ENCODE measurements at places on chromosomes 5 and 9. TPM values are rescaled to one million over a fixed set of nuclear protein-coding genes. Genes with fewer than 3 reads are reported as not detected.

DNA sequence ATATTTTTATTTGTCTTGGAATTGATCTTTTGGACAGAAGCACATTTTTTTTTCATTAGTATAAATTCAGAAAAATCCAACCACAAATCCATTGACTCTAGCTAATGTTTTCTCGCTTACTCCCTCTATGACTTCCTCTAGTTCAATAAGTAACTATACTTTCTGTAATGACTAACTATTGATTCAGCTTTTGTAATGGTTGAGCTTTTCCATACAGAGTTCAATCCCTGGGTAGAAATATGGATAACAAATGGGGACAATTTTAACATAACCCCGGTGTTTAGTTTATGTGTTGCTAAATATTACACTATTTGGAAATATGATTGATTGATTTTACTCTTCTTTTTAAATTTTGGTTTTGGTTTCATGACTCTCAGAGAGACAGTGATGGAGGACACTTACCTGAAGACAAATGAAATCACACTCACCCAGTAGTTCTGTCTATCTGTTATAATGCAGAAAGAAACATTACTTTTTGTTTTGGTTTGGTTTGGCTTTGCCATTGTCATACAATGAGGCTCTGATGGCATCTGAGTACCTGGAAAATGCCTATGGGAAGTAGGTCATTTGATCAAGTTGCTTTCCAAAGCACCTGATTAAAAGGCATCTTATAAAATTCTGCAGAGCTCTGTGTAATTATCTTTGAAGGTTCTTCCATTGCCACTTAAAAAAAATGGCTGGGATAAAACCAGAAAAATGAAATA lies 309.7 kb upstream of the MPDZ start:
- DNase-seq = no peak

GRCh38 chr5:132205385-132206125 lies 22.1 kb downstream of the P4HA2 start:
- DNase-seq = no peak

The GPR151 gene
- not detected for total RNA-seq

DNA sequence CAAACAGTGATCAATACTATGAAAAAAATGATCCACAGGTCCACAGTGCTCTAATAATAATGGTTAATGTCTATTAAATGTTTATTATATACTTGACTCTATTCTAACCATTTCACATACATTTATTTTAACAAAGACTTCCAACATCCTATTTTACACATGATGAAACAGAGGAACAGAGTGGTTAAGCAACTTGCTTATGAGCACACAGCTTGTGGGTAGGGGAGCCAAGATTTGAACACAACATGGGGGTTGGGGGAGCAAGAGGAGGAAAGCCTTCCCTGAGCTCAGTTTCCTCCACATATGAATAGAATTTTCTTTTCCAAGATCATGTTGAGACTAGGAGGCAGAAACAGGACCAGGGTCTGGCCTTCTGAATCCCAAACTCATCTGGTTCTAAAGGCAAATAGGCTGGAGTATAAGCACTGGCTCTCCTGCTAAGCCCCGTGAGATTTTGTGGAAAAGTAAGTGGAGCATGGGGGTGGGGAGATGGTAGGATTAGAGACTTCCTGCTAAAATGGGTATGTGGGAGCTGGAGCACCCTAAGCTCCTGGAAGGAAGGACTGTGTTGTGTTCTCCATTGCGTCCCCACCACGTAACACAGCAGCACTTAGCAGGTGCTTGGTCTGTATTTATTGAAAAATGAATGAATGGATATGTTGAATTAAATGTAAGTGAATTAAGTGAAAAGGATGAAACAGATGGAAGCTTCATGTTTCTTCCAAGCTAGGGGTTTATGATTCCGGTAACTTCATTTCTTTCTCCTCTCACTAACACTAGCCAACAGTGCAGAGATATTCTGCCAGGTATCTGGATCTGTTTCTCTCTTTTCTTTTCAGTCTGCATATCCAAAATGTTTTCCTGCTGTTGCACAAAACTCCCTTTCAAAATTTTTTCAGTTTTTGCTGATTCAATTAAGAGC lies 26.9 kb upstream of the GALNT10 start:
- DNase-seq = no peak

GRCh38 chr9:133769511-133770075 lies 31.4 kb upstream of the SARDH start:
- peak; percentile 63 for DNase-seq

The PCDHAC1 gene
- total RNA-seq = 0.36 TPM

- no peak for DNase-seq
These were observed 290.1 kb upstream of the CDH9 start for GRCh38 chr5:27328480-27328879.

The SPATA6L gene
- 3.8 TPM for total RNA-seq

DNA sequence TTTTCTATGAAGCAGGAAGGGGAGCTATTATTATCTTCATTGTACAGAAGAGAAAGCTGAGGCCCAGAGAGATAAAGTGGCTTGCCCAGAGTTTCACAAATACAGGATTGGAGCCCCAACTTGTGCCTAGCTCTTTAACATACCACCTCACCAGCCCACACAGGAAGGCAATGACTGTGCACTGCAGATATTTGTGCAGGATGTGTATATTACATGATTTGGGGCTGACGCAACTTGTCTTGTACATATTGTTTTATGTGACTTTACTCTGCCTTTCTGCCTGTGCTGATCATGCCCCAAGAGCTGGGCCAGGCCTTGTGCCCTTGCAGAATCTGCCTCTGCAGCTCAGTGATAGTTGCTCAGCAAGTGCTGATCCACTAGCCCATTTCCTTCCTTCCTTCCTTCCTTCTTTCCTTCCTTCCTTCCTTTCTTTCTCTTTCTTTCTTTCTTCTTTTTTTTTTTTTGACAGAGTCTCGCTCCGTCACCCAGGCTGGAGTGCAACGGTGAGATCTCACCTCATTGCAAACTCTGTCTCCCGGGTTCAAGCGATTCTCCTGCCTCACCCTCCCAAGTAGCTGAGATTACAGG lies 106.6 kb upstream of the TBCA start:
- DNase-seq = no peak

DNA sequence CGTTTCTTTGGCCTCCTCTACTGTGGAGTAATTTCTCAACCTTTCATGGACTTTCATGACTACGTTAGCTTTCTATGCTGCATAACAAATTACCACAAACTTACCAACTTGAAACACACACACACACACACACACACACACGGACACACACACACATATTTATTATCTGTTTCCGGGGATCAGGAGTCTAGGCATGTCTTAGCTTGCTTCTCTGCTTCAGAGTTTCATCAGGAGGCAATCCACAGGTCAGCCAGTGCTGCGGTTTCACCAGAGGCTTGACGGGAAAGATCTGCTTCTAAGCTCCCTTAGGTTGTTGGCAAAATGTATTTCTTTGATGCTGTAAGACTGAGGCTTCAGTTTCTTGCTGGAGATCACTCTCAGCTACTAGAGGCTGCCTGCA lies 59.0 kb upstream of the C9orf72 start:
- no peak for DNase-seq

GRCh38 chr5:14256756-14257393 lies 113.7 kb downstream of the TRIO start:
- no peak for DNase-seq

- no peak for DNase-seq
These were observed 408.0 kb upstream of the SLC30A5 start for GRCh38 chr5:68685863-68686262.

GRCh38 chr9:109411798-109412352 lies 86.2 kb downstream of the PTPN3 start:
- no peak for DNase-seq

The SOHLH1 gene
- not detected for total RNA-seq

DNA sequence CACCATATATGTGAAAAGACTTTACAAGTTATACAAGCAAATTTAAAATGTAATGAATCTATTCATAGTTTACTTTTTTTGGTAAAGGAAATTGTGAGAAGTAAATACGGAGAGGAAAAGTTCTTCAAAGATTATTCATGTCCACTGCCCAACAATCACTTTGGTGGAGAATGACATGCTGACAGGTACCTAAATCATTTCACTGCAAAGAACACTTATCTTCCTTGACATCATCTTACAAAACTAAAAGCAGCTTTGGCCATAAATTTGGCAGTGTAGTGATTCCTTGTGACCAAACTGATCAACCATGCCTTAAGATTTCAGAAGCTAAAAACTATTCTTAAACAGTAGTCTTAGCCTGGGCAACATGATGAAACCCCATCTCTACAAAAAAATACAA lies 42.5 kb downstream of the GOLPH3 start:
- no peak for DNase-seq

DNA sequence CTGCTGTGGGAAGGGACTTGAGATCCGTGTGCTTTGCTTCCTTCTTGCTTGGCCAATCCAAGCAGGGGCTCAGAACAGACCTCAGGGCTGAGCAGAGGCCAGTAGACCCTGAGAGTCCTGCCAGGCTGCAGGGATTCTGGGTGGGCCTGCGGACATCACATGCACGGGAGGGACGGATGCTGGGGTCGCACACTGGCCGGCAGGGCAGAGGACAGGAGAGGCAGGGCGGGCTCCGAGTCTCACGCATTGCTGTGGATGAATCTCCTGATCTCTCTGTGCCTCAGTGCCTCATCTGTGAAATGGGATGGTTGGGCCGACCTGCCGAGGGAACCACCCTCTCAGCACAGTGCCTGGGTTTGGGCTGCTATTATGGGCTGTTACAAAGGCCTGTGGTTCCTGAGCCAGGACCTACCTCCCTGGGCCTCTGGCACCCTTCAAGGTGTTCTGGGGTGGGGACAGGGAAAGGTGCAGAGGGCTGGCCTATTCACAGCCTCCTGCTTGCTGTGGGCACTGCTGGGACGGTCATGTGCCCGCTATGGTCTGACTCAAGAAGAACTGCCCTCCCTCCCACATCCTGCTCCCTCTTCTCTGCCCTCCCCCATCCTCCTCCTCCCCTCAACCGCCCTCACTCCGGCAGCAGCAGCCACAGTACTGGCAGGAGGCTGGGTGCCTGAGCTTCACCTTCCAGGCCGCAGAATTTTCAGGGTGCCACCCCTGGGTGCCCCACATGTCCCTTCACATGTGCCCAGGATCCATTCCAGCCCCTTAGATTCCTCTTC lies 43.3 kb downstream of the NCS1 start:
- peak; percentile 59 for DNase-seq

The IFNA2 gene
- not detected for total RNA-seq

GRCh38 chr9:104769655-104770054 lies 5.7 kb downstream of the NIPSNAP3B start:
- DNase-seq = no peak

- no peak for DNase-seq
These were observed 203.9 kb upstream of the CDH9 start for GRCh38 chr5:27242258-27242626.

- DNase-seq = no peak
These were observed 39.2 kb upstream of the EQTN start for GRCh38 chr9:27336126-27336525.

DNA sequence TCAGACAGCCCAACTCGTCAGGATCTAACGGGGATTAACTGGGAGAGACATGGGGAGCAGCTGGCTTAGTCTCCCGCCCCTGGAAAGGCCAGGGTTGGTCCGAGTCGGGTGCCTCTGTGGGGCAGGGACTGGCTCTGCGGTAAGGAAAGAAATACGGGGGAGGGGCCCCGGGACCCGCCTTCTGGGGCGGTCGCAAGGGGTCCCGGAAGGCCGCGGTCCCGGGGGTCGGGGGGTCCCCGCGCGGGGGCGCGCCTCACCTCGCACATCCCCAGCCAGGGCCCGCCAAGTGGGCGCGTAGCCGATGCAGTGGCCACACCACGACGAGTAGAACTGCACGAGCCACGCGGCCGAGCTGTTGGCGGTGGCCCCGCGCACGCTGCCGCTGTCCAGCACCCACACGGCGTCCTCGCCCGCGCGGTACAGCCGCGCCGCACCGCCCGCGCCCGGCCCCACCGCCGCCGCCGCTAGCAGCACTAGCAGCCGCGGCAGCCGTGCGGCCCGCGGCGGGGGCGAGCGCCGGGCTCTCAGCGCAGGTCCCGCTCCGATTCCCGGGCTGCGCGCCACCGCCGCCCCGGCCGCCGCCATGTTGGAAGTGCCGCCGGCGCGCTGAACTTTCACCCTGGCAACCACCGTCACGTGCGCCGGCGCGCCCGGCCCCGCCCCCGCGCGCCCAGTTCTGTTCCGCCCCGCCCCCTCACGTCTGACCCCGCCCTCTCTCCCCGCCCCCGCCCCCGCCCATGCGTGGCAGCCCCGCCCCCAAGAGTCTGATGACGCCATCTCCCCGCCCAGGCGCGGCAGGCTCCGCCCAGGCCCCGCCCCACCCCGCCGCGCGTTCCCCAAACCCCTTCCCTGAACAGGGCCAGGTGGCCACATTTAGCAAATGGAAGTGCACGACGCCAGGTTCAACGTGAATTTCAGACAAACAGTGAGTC lies at the start of gene QSOX2:
Gene QSOX2, minus strand, starts transcription at position 594 of the 932 bp plus-strand sequence. Its CDS starts 9 bp downstream, at position 585.
- peak; percentile 94 for DNase-seq

The FRRS1L gene
- 1.9 TPM for total RNA-seq

DNA sequence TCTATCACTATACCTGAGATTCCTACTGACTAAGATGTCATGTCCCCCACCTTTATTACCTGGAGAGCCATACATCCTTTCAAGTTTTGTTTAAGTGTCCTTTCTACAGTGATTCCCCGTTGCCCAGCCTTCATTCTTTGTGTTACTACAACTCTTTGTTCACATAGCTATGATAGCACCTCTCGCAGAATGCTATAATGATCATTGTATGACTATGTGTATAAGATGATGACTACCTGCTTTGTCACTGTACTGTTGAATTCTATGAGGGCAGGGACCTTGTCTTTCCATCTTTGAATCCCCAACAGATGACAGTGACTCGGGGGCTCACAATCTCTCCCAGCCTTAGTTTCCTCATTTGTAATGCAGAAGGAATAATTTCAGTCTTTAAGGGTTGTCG lies 361.2 kb downstream of the NPR3 start:
- no peak for DNase-seq

DNA sequence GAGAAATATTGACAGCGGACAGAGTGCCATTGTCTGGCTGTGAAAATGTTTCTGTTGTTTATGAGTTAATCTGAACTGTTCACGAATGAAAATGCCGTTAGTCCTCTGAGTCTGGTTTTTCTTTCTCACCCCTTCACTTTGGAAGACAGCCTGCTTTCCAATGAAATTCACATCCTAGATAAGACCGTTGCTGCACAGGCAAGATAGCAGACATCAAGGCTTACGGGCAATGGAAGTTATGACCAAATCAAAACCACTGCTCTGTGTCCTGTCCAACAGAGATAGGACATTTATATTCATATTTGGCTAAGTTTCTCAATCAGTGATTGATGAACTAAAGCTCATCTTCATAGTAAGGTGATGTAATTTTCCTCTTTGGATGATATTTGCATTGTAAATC lies 180.0 kb upstream of the DMAC1 start:
- DNase-seq = no peak

The OLFM1 gene
- 21.0 TPM for total RNA-seq

The RNF208 gene
- 3.4 TPM for total RNA-seq

DNA sequence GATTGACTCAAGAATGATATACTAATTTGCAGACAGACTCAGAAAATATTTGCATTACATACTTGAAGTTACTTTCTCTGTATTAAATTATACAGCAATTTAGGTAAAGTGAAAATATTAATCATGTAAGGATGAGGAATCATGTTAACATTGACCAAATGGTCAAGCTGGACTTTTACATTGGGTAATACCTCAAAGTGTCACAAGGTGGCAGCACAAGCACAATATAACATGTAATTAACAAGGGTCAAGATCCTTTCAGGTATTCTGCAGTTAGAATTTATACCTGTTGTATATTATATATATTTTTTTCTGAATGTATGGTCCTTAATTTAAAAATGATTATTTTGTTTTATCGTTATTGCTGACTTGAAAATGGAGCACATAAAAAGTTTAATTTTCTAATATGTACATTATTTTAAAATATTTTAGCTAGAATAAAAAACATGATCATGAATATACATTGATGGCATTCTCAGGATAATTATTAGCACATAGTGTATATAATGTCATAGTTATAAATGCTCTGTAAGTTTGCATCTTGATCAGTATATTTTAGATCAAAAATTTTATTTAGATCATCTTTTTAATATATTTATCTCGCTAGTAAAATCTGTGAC lies 8.6 kb downstream of the HAPLN1 start:
- no peak for DNase-seq

The PRLR gene
- total RNA-seq = 1.1 TPM
